CMK (cell line): ENCODE measurements at places on chromosomes 7 and 10.

DNA sequence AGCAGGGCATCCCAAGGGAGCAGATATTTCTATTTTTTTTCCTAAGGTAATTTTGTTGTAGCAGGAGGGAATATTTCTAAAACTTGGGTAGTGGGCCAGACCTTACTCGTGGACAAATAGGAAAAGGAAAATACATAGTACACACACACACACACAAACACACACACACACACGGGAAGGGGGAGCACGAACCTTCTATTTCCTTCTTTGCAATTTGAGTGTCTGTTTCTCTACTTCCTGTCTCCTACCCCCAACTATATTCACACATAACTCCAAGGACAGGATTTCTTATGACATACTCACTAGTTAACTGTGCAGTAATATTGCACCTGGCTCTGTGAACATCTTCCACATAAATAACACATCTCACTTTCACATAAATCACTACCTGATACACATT lies 4.4 kb downstream of the LDB1 start:
- DNase-seq = no peak

DNA sequence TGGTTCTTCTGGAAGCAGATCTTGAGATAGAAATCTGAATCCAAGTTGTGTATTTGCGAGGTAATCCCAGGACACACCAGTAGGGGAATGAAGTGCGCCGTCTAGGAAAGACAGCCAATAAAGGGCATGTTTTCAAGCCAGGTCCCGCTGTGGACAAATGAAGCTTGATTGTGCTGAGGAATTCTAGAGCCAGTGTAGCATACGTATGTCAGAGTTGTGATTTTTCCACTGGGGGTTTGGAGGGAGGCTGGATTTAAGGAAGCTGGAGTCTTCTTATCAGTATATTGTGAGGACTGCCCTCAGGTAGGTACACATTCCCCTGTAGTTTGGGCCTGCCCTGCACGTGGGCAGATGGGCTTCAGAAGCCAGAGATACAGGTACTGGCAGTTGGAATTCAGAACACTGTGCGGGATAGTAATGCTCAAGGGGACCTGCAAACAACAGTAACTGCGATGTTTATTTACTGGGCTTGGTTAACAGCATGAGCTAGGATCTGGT lies 50.9 kb downstream of the GALNT11 start:
- peak; percentile 2 for DNase-seq

- DNase-seq = no peak
These were observed 30.5 kb upstream of the SLC18A3 start for GRCh38 chr10:49579621-49580020.

DNA sequence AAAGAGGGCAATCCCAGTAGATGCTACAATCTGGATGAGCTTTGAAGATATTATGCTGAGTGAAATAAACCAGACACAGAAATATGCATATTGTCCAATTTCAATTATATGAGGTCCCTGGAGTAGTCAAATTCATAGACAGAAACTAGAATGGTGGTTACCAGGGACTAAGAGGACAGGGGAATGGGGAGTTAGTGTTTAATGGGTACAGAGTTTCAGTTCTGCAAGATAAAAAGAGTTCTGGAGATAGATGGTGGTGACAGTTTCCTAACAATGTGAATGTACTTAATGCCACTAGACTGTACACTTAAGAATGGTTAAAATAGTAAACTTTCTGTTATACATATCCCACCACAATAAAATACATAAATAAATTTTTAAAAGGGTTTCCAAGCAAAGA lies 236.6 kb downstream of the ELMO1 start:
- no peak for DNase-seq

DNA sequence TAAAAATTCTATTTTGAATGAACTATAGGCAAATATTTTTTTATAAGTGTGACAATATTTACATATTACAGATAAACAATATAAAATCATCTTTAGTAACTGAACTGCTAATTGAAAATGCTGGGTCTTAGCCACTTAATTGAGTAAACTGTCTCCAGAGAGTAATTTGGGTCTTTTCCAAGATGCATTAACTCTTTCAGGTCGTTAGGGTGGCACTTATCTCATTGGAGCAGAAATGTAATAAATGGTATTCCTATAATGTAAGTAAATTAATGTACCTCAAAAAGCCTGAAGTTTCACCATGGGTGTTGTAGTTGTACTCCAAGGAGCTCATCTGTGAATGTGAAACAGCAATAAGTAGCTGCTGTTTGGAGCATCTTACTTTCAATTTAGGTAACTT lies 208.5 kb downstream of the EXOC4 start:
- DNase-seq = no peak

DNA sequence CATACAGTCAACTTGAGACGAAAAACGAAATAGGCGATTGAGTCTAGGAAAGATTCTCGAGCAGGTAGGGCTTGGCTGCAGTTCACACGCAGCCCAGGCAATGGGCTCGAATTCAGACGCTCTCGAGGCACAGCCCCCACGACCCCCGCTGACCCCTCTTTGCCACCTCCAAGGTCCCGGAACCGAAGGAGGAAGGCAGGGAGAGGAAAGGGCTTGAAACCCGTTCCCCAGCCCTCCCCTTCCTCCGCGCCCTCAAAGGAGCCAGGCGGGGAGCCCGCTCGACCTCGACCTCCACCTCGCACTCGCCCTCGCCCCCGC lies 441 bp downstream of the CCDC186 start:
- no peak for DNase-seq

DNA sequence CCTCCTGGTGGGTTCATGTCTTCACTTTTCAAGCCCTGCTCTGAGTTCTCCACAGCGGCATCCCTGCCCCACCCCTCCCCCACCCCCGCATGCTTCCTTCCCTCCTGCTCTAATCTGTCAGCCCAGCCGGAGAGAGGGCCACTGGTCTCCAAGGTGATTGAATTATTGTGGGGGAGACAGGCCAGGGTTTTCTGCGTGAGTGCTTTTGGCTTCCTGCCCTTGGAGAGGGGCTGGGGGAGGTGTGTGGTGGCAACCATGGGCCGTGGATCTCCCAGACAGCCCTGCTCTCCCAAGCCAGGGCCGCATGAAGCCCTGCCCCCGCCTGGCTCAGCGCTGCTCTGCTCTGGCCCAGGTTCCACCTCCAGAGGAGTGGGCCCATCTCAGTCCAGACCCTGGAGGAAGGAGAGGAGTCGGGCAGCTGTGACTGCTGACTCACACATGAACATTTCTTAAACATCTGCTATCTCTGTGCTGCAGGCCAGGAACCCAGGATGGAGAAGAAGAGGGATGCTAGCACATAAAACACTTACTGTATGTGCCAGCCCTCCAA lies 109.9 kb downstream of the ZMIZ1 start:
- DNase-seq = peak; percentile 98

DNA sequence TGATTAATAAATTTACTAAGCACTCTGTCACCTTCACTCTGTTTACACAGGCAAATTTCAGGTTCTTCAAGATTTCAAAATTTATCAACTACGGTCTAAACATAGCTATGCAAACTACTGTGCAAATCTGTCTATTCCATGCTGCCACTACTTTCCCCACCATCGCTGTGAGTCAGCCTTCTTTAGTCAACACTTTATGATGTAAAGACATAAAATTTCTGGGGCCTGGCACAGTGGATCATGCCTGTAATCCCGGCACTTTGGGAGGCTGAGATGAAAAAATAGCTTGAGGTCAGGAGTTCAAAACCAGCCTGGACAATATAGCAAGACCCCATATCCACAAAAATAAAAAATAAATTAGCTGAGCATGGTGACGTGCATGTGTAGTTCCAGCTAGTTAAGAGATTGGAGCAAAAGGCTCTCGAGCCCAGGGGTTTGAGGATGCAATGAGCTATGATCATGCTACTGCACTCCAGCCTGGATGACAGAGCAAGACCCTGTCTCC lies 42.6 kb downstream of the CNOT4 start:
- no peak for DNase-seq

DNA sequence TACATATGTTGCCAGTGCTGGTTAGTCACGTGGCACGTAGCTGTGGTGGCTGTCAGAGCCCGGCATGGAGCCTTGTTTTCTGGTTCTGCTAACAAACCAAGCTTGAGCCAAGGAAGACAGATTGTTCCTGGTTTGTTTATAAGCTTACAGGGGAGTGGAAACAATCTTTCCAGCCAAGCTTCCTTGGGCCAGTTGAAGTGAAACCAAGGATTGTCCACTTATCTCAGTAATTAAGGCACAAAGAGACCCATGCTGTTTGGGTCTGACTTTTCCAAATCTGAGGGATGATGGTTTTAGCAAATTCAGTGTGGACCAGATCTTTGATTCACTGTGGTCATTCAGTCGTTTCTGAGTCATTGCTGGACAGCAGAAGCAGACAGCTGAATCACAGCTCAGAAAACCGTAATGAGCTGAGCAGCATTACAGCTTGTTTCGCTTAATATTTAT lies 297.3 kb upstream of the COBL start:
- no peak for DNase-seq

- no peak for DNase-seq
These were observed 19.0 kb downstream of the KCNH2 start for GRCh38 chr7:150959081-150959480.

DNA sequence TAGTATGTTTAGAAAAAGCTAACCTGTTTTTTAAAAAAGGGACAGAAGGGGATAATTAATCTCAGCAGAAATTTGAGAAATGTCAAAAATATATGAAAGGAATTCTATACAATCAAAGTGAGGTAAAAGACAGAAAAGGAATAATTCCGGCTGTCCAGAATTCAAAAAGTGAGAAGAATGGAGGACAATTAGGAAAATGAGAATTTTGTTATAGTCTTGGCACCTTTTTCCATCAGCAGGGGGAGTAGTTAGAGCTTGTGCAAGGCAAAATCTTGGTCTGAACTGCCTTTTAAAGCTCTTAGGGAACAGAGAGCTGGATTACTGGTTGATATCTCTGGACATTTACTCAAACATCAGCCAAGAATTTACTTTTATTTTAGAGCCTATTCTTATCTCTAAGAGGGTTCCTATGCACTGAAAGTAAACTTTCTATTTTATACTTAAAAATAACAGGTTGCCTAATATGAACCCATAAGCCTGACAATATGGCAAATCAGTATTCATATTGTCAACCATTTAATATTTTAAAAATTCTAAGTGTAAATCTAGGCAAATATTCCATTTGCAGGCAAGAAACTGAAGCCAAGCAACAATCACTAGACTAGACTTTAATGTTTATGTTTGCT lies 185.6 kb downstream of the ANK3 start:
- no peak for DNase-seq

- no peak for DNase-seq
These were observed 34.3 kb downstream of the INPP5A start for GRCh38 chr10:132571650-132572544.

GRCh38 chr7:119256446-119257131 lies 1016.4 kb upstream of the KCND2 start:
- DNase-seq = no peak

DNA sequence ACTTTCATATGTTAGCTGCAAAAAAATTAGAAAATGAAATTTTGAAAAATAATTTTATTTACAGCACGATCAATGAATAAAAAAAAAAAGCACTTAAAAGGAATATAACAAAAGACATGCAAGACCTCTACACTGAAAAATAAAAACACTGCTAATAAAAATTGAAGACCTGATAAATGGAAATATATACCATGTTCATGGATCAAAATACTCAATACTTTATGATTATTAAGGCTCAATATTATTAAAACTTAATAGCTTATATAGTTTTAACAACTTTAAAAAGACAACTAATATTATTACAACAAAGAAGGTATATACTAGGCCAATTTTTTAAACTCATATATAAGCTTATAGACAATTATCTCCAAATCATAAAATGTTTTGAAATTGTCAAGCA lies 143.0 kb downstream of the GFRA1 start:
- DNase-seq = no peak

- DNase-seq = no peak
These were observed 120.4 kb upstream of the SORCS3 start for GRCh38 chr10:104520653-104521052.

GRCh38 chr7:127872122-127872521 lies 159.1 kb downstream of the LRRC4 start:
- DNase-seq = no peak

GRCh38 chr10:78925800-78926319 lies 142.9 kb upstream of the ZMIZ1 start:
- no peak for DNase-seq

- DNase-seq = no peak
These were observed 178.2 kb downstream of the SLC25A13 start for GRCh38 chr7:96143495-96144259.

GRCh38 chr10:23613900-23614299 lies 175.0 kb downstream of the OTUD1 start:
- no peak for DNase-seq

- no peak for DNase-seq
These were observed 888.4 kb upstream of the PHF14 start for GRCh38 chr7:10085231-10085630.

GRCh38 chr7:64849924-64850499 lies 53.1 kb upstream of the ZNF273 start:
- DNase-seq = no peak

- no peak for DNase-seq
These were observed 9.2 kb downstream of the PPP3CB start for GRCh38 chr10:73486601-73487000.

DNA sequence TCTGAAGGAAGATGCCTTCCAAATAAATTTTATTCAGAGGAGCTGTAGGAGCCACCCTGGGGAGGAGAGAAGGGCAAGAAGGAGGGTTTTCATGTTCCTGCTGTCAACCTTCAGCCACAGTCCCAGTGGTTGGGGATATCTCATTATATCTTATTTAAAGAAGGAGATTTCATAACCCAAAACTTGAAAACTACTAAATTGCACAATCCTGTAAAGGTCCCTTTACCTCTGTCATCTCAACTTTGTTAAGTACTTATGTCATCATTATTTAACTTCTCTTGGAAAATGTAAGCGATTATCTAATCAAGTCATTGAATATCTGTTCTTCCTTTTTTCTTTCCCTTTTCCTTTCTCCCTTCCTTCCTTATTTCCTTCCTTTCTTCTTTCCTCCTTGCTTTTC lies 794.5 kb upstream of the IGFBP3 start:
- DNase-seq = no peak

GRCh38 chr7:22093001-22093400 lies 147.3 kb upstream of the CDCA7L start:
- DNase-seq = no peak

- DNase-seq = no peak
These were observed 13.0 kb downstream of the TLX1 start for GRCh38 chr10:101144053-101144452.

- no peak for DNase-seq
These were observed 6.0 kb downstream of the ICA1 start for GRCh38 chr7:8255680-8256655.

- DNase-seq = no peak
These were observed 137.2 kb upstream of the EFCAB10 start for GRCh38 chr7:105718511-105718925.

DNA sequence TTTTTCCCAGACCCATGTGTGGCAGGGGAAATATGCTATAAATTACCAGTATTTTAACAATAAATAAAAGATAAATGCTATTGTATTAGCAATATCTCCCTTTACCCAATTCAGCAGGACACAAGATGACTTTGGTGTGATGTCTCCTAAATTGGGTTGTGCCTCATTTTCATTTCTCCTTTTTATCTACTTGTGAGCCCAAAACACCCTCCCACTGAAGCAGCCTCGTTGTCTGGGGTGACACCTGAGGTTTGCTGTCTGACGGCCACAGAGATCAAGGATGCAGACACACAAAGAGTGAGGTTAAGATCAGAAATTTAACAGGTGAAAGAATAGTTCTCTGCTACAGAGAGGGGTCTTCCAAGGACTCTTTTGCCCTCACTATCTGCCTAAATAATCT lies 27.1 kb upstream of the CC2D2B start:
- no peak for DNase-seq
